ENCODE measurements at places on chromosomes 13 and 19.

DNA sequence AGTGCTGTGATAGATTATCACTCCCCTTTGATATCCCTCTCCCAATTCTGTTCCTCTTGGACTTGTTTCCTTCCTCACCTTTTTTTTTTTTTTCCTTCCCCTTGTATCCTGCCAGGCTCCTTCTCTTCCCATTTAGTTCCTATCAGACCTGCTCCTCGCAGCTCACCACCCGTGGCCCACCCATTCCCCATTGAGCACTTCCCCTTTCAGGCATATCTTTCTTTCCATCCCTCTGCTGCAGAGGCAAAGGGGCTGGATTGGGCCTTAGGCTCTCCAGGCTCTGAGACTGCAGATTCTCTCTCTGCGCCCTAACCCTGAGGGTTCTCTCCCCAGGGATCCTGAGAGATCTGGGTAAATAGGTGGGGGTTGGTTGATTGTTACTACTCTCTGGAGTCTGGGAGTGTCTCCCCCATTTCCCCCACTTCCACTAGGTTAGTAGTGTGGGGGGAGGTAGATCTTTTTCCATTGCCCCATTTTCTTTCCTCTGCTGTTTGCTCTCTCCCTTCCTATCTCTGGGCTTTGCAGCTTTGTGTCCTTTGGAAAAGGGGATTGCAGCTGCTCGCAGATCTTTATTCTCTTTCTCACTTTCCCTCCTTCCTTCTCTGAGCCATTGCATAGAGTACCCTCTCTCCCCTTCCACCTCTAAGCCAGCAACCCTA is 2.3 kb downstream of the ARHGAP35 start:
- DNase-seq, result peak; percentile 69

DNA sequence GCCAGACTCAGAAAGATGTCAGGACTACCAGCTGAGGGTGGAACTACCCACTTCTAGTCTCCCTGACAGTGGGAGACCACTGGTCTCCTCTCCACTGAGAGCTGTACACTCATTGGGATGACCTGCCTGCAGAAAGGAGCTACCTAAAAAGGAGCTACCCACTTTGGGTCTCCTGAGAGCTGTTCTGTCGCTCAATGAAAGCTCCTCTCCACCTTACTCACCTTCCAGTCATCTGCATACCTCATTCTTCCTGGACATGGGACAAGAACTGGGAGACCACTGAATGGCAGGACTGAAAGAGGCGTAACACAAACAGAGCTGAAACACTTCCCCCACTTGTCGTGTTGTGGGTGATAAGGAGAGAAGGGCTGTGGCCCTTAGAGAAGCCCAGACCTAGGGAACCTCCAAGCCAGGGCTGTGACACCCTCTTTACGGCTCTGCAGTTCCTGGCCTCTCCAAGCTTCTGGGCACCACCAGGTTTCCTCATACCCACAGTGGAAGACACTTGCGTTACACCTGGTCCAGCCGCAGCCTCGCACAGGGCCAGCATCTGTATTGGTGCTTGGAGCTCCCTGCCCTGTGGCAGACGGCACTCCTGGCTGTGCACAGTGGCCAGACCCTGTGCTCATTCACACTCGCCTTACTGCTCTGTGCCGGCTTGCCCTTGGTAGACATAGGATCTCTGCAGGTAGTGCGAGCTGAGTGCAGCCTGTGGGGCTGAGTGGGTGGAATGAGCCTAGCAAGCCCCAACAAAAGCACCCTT is 54.9 kb upstream of the SLITRK6 start:
- DNase-seq, result no peak

- DNase-seq, result no peak
Measured at GRCh38 chr19:28556371-28556770, 656.6 kb downstream of the UQCRFS1 start.

GRCh38 chr13:91185294-91185863 is 162.1 kb upstream of the MIR17HG start:
- DNase-seq, result peak; percentile 44

Data from KBM-7 (cell line).